Stimulated activated CD8-positive, alpha-beta memory T cell treated with anti-CD3 and anti-CD28 coated beads, Interleukin-2, amount 100 ng/mL, for 1 hour (primary cell): ENCODE measurements at places on chromosomes 6 and 20.

DNA sequence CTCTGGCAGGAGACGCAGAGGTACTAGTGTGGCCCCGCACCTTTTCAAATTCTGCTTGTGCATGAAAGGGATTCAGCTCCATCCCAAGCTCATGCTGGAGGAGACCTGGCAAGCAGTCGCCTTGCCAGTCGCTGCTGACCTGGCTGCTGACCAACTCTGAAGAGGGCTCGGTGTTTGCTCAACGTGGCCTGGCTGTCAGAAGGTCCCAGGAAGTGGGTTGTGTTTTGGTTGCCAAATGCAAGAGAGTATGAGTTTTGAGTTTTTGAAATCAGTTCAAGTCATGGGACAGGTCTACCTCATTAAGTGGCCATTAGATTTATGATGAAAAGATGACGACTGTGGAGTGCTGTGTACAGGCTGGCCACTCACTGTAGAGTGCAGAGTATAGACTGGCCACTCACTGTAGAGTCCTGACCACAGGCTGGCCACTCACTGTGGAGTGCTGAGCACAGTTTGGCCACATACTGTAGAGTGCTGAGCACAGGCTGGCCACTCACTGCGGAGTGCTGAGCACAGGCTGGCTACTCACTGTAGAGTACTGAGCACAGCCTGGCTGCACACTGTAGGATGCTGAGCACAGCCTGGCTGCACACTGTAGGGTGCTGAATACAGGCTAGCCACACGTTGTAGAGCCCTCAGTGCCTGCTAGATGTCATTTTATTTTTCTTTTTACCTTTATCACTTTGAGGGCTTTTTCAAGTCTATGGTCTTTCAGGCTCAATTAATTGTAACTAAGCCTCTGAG lies 193.9 kb downstream of the ZNF217 start:
- no peak for DNase-seq

DNA sequence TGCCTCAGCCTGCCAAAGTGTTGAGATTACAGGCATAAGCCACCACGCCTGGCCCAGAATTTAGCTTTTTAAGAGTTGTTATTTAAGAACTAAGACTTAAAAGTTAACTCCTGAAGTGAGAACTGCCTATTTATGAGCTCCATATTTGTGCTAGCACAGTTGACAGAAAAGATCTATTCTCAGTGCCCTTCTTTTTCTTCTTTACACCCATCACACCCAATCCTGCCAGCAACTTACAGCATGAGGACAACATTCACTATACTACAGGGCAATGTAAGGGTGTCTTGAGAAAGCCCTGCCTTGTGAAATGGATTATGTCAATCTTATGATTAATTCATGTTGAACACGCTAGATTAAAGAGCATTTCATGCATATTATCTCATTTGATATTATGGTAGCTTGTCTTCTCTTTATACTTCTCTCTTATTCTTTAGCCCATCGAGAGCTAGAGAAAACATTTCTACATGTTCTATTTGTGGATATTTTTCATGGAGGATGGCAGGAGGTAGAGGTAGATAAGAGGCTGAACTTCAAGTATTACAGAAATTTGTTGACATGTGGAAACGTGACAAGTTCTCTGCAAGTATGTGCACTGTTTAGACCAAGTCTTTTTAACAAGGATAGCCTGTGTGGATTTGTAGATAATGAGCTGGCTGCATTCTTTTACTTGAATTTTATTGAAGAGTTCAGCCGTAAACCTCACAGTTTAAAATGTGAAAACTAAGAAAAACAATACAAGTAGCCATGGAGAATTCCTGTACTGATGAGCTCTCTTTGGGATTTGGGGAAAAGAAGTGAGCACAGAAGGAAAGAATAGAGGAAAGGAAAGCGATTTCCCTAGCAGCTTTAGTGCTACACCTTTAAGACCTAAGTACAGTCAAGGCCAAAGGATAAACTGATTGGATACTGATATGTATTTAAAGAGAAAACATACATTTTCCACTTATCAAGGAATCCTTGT lies 212.2 kb downstream of the ARHGAP18 start:
- DNase-seq, result no peak

- no peak for DNase-seq
Observed at GRCh38 chr6:10098756-10099528, 315.9 kb downstream of the TFAP2A start.

- no peak for DNase-seq
Observed at GRCh38 chr6:10156875-10157274, 258.0 kb downstream of the TFAP2A start.

DNA sequence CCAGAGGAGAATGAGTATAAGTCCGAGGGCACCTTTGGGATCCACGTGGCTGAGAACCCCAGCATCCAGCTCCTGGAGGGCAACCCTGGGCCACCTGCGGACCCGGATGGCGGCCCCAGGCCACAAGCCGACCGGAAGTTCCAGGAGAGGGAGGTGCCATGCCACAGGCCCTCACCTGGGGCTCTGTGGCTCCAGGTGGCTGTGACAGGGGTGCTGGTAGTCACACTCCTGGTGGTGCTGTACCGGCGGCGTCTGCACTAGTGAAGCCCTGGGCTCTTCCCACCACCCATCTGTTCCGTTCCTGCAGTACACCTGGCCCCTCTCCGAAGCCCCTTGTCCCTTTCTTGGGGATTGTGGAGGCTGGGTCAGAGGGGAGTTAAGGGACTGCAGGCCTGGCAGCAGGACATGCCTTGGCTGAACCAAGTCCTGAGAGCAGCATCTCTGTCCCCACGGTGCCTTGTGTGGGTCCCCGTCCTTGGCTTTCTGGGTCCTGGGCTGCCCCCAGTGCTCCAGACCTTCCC lies 19.3 kb downstream of the MAVS start:
- no peak for DNase-seq

- peak; percentile 26 for DNase-seq
Observed at GRCh38 chr6:157760589-157761330, 62.3 kb upstream of the SNX9 start.

DNA sequence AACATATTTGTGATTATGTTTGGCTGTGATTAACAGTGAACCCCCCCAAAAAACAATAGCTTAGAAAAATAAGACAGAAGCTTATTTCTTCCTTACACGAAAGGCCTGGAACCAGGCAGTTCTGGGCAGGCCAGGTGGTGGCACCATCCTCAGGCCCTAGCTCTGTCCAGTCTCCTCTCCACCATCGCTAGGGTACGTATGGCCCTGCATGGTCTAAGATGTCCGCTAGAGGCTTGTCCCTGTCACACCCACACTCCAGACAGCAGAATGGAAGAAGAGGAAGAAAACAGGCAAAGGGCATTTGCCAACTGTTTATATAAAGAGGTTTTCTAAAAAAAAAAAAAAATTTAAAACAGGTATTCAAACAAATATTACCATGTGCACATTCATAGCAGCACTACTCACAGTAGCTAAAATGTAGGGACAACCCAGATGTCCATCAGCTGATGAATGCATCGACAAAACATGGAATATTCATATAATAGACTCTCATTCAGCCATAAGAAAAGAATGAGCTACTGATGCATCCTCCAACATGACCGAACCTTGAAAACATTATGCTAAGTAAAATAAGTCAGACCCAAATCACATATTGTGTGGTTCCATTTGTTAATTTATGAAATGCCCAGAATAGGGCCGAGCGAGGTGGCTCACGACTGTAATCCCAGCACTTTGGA lies 6.7 kb downstream of the TGM3 start:
- DNase-seq, result no peak

DNA sequence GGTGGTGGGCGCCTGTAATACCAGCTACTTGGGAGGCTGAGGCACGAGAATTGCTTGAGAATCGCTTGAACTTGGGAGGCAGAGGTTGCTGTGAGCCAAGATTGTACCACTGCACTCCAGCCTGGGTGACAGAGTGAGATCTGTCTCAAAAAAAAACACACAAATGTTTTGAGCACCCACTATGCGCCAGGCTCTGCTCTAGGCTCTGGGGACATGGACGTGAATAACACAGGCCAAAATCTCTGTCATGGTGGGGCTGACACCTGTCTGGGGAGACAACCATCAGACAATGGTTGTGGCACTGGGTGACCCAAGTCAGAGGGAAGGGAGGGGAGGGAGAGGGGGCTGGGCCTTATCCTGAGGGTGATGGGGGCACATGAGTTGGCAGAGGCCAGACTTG lies 62.7 kb downstream of the UBE2V1 start:
- DNase-seq, result no peak

DNA sequence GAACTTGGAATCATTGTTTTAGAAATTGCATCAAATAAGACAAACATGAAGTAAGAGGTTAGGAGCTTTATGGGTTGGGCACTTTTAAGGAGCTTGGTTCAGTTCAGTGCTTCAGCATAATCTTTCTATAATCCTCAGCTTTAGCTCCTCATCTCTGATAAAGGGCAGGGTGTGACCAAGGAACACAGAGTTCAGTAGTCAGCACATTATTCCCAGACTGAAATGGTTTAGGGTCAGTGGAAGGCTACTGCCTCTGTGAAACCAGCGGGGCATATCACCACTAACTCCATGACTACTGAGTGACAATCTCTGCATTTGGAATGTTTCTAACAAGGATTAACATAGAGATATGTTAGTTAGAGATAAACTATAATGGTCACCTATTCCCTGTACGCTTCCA lies 36.9 kb downstream of the CRYBG1 start:
- DNase-seq, result no peak

- DNase-seq, result no peak
Observed at GRCh38 chr6:26420688-26421171, 18.7 kb downstream of the BTN3A1 start.

DNA sequence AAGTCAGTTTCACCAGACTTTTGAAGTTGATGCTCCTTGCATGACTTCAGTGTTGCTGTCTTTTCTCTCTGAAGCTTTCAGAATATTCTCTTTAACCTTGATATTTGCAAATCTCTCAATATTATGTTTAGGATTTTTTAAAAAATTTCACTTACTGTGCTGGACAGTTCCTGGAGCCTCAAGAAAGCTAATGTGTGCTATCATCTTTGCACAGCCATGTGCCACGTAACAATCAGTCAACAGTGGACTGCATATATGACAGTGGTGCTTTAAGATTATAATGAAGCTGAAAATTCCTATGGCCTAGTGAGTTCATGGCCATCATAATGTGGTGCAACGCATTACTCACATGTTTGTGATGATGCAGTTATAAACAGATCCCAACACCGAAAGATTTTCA lies 59.1 kb upstream of the OGFRL1 start:
- no peak for DNase-seq

GRCh38 chr20:33124994-33125393 lies 43.0 kb upstream of the BPIFA2 start:
- no peak for DNase-seq

- no peak for DNase-seq
Observed at GRCh38 chr6:145749632-145750031, 14.3 kb upstream of the EPM2A start.

DNA sequence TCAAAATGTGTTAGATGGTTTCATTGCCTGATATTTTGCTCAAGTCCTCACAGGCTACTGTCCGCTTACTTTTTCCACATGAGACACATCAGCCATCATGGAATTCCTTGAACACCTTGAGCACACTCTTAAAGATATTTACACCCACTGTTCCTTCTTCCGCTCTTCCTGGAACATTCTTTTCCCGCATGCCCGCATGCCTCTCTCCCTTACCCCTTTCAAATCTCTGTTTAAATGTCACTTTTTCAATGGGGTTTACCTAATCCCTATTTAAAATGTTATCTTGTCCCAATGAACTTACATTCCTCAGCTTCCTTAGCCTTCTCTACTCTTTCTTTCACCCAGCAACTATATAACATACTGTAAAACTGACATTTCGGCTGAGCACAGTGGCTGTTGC lies 503.3 kb upstream of the PTCHD4 start:
- DNase-seq, result no peak

GRCh38 chr6:108714766-108715414 lies 133.3 kb upstream of the ARMC2 start:
- no peak for DNase-seq

- no peak for DNase-seq
Observed at GRCh38 chr6:118869350-118869749, 24.6 kb upstream of the ASF1A start.

DNA sequence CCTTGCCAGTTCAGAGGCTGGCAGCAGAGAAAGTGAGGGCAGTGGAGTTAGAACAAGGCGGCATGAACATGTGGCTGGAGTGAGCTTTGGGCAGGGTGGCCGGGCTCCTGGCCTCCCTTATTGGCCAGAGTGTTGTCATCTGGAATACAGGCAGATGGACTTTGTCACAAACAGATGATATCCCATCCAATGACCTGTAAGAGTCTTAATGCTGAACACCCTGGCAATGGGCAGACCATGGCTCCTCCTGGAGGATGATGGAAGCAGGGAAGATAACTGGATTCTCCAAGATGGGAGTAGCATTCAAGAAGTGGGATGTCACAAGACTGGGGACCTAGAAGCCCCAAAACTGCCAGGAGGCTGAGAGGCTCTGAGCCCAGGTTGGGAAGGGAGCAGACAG lies 242.1 kb downstream of the MAFB start:
- DNase-seq, result no peak

- no peak for DNase-seq
Observed at GRCh38 chr6:155894758-155895157, 439.1 kb upstream of the NOX3 start.

- no peak for DNase-seq
Observed at GRCh38 chr20:23548408-23548807, 19.9 kb downstream of the CST9L start.

DNA sequence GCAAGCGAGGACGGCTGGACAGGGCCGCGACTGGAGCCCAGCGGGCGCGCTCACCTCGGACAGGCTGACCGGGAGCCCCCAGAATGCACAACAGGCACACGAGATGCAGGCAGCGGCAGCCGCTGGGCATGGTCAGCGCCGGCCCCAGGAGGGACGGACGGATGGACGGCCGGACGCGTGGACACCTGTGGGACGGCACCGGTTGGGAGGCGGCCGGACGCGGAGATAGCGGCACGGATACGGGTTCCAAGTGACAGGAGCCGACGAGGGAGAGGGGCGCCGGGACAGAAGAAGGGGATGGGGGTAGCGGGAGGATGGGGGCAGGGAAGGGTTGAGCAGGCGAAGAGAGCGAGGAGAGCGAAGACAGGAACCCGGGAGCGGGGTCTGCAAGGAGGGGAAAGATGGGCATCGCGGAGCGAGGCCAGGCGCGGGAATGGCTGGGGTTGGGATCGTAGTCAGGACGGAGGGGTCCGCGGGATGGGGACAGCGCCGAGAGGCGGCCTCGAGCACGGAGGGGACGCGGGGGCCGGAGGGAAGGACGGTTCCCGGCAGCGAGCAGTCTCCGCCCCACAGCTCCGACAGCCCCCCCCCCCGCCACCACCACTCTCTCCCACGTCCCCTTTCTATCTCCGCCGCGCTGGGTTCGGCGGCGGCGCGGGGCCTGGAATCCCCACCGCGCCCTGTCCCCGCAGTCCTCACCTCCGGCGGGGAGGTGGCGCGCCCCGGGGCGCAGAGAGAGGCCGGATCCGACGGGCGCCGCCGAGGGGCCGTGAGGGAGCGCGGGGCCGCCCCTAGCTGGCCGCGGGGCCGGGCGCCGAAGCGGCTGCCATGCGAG lies 435 bp downstream of the DLK2 start:
- no peak for DNase-seq

DNA sequence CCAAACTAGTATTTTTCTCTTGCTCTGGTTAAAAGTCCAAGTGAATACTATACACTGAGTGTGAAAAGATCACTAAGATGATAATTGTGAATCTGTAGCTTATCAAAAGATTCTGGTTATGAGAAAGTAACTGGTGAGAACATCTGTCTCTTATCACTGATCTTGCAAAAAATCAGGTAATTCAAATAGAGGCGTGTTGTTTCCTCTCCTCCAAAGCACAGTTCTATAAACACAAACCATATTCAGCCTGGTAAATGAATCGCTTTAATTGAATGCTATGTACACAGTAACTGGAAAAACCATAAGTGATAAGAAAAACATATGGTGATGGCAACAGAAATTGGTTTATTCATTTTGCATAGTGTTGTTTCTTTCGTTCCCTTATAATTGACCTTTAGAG lies 161.0 kb downstream of the RALGAPA2 start:
- DNase-seq, result no peak

- no peak for DNase-seq
Observed at GRCh38 chr20:7980332-7981046, 39.1 kb downstream of the TMX4 start.
